ENCODE measurements at places on chromosomes 16 and 17. TPM values are rescaled to one million over a fixed set of nuclear protein-coding genes. Genes with fewer than 3 reads are reported as not detected.

DNA sequence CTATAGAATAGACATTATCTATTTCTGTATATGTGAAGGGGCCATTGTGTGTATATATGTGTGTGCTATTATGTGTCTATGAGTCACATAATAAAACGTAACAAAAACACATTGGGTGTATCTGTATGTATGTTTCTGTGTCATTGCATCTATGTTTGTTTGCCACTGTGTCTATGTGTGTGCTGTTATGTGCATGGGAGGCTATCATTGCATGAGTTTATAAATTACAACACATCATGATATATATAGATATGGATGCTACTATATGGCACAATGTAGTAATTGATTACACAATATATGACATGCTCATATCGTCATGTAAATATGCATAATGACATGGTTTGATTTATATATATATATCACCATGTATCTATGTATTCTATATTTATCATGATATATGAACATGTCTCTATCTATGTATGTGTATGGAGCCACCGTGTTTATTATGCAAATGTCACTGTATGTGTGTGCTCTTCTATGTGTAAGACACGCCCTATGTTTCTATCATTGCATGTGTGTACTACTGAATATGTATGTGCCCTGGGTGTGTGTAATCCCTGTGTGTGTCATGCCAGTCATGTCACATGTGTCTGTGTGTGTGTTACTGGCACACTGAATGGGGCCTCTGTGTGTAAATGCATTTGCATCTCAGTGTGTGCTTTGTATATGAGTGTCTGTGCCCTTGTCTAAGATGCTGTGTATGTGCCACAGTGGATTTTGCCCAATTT, 1.4 kb upstream of the TSPOAP1 start:
- DNase-seq = no peak

- DNase-seq = no peak
Measured at GRCh38 chr17:17739388-17740066, 58.3 kb downstream of the RAI1 start.

- no peak for DNase-seq
Measured at GRCh38 chr17:61075988-61076387, 323.7 kb upstream of the TBX2 start.

DNA sequence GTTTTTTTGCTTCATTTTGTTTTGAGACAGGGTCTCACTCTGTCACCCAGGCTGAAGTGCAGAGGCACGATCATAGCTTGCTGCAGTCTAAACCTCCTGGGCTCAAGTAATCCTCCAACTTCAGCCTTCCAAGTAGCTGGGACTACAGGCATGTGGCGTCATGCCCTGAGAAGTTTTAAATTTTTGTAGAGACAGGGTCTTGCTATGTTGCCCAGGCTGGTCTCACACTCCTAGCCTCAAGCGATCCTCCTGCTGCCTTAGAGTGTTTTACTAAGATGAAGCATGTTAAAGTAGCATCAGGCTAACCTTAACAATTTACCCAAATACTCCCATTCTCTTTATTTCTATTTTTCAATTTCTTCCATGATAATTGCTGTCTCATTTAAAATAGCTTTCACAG, 49.2 kb upstream of the CACNG3 start:
- no peak for DNase-seq

The ALOX12 gene
- not detected for total RNA-seq

The SPEM1 gene
- total RNA-seq = not detected

DNA sequence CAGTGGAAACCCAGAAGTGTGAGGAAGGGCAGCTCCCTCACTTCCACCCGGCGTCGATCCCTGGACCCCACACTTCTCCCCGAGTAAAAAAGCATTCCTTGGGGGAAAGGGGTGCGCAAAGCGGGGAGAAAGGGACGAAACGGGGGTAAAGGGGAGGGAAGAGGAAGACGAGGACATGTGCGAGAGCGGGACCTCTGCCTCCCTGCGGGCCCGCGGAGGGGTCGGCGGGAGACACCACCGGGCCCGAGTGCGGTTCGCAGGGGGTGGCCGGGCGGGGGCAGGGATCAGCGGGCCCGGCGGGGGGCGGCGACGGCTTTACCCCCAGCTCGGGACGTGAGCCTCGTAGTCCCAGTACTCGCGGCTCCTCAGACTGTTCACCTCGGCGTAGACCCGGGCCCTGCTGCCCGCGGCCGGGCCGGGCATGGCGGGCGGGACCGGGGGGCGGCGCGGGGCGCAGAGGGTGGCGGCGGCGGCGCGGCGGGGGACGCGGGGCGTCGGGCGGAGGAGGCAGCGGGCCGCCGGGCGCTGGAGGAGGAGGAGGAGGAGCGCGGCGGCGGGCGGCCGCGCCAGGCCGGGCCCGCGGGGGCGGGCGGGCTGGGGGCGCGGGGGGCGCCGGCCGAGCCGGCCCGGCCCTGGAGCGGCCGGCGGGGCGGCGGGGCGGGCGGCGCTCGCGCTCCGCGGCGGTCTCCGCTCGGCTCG, 443 bp downstream of the CSNK2A2 start:
- peak; percentile 12 for DNase-seq

The AURKB gene
- 169 TPM for total RNA-seq

- no peak for DNase-seq
Measured at GRCh38 chr17:41452281-41452680, 11.5 kb upstream of the KRT38 start.

GRCh38 chr17:70230850-70231640, 61.7 kb downstream of the KCNJ2 start:
- no peak for DNase-seq

Data from activated naive CD4-positive, alpha-beta T cell treated with anti-CD3 and anti-CD28 coated beads, Interleukin-2, amount 50 U/mL, for 72 hours (primary cell).